ENCODE measurements at places on chromosomes 4 and X. TPM values are rescaled to one million over a fixed set of nuclear protein-coding genes. Genes with fewer than 3 reads are reported as not detected.

Gene RBM46
- polyA plus RNA-seq = not detected

GRCh38 chr4:3859571-3859970 lies 93.4 kb downstream of the ADRA2C start:
- DNase-seq = no peak

GRCh38 chr4:24588216-24588954 lies 4.0 kb upstream of the DHX15 start:
- DNase-seq = no peak

Gene LONRF3
- polyA plus RNA-seq = 3.6 TPM

Gene MTCP1
- 12.5 TPM for polyA plus RNA-seq

Gene DIPK2B
- 1.2 TPM for polyA plus RNA-seq

- DNase-seq = no peak
Measured at GRCh38 chrX:127405946-127406345, 586.4 kb downstream of the PRR32 start.

Gene TMEM156
- not detected for polyA plus RNA-seq

DNA sequence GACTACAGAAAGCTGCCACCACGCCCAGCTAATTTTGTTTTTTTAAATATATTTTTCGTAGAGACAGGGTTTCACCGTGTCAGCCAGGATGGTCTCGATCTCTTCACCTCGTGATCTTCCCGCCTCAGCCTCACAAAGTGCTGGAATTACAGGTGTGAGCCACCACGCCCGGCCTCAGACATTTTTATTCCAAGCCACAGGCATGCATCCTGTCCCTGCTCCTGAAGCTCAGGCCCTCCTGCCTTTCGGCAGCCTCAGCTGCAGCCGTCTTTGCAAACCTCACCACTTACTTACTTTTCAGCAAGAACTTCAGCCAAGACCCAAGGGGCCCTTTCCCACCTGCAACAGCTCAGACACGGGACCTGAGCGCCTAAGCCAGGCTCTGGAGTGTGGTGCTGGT lies 26.0 kb downstream of the FAM53A start:
- no peak for DNase-seq

DNA sequence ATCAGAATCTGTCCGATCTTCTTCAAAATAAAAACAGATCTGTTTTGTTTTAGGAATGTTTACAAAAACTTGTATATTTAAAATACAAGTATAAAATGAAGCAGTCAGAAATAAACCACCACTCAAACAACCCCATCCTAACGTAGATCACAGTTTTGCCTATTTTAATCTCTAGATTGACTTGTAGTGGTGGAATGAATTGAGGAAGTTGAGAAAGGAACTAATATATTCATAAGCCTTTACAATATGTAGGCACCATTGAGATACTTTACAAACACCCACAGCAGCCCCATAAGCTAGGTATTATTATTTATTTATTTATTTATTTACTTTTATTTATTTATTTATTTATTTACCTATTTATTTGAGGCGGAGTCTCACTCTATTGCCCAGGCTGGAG lies 52.3 kb upstream of the KLF3 start:
- DNase-seq = no peak

Gene DCHS2
- under 0.01 TPM for polyA plus RNA-seq

Gene MXD4
- 32.8 TPM for polyA plus RNA-seq

Gene HERC5
- polyA plus RNA-seq = 5.0 TPM

Gene ERVMER34-1
- polyA plus RNA-seq = not detected

- no peak for DNase-seq
Measured at GRCh38 chr4:25358515-25359275, 18.4 kb upstream of the ANAPC4 start.

Gene H2BW2
- polyA plus RNA-seq = not detected

DNA sequence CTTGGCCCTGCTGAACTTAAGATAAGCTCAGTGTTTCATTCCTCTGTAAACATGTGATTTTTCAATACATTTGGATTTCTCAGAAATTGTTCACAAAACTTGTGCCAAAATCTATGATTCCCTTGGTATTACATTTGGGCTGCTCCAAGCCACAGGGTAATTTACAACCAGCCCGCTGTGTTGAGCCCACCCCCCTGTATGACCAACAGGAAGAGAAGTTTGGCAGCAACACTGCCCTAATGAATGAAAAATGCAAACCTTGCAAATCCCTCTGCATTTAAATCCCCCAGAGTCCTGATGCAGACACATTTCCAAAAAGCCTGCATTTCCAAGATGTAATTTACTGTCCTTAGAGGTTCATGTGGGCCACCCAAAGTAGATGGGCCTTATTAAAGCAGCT lies 34.1 kb upstream of the GAB1 start:
- DNase-seq = no peak

- DNase-seq = no peak
Measured at GRCh38 chrX:22481436-22481835, 208.7 kb downstream of the CBLL2 start.

Measured in sigmoid colon (tissue), 7 donors.